ENCODE measurements at places on chromosomes 12 and 14.

DNA sequence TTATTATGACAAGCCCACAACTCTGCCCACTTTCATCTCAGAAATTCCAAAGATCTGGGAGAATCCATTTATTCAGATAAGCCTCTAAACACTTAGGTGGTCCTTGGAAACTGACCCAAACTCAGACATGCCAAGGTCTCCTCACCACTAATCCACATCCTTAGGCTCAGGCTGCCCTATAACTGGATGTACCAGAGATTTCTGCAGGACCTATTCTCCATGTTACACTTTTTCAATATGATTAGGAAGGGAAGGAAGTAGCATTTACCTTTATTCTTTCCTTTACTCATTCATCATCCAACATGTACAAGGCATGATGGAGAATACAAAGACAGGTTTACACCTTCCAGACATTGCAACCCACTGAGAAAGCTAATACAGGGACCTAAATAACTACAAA lies 145.9 kb upstream of the BMP4 start:
- no peak for DNase-seq

- no peak for DNase-seq
Observed at GRCh38 chr12:31821484-31821883, 92.7 kb upstream of the AMN1 start.

DNA sequence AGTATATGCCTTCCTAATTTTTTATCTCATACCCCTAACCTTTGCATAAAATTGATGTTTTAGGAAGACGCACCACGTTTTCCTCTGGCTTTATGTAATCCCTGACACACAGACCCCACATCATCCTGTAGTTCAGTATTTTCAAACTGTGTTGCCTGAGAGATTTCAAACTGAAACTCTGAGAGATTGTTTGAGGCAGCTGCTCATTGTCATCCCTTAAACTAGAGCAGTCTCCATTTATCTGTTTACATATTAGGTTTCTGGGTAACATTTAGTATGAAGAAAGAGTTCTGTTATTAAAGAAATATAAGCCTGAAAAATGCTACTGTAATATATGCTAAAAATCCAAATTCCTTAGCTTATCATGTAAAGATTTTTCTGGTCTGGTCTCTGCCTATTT lies 24.3 kb downstream of the MNAT1 start:
- DNase-seq, result no peak

DNA sequence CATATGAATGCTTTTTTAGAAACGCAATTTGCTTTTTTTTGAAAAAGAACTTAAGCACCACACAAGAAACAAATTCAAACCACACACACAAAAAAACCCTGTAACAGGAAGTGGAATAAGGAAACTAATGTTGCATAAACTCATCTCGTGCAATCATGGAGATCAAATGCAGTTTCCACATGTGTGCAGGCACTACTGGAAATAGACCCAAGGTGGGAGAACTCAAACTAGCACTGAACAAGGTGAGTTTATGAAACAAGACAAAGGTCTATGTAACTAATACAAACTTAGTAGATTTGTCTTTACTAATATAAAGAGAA lies 17.5 kb downstream of the NIN start:
- no peak for DNase-seq

DNA sequence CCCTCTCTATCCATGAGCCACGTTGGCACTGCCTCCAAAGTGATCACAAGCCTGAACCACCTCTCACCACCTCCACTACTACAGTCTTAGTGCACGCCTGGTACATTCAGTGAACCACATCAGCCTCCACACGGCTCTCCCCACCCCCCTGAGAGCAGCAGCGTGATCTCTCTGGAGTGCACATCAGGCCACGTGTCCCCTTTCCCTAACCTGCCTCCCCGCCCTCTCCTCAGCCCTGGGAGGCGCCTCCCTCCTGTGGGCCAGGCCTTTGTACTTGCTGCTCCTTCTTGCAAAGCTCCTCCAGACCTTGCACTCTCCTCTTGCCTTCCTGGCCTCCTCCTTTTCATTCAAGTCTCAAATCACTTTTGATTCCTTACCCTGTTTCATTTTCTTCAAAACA lies 49.8 kb downstream of the SLC6A12 start:
- no peak for DNase-seq

- no peak for DNase-seq
Observed at GRCh38 chr12:1695886-1696670, 5.2 kb downstream of the ADIPOR2 start.

DNA sequence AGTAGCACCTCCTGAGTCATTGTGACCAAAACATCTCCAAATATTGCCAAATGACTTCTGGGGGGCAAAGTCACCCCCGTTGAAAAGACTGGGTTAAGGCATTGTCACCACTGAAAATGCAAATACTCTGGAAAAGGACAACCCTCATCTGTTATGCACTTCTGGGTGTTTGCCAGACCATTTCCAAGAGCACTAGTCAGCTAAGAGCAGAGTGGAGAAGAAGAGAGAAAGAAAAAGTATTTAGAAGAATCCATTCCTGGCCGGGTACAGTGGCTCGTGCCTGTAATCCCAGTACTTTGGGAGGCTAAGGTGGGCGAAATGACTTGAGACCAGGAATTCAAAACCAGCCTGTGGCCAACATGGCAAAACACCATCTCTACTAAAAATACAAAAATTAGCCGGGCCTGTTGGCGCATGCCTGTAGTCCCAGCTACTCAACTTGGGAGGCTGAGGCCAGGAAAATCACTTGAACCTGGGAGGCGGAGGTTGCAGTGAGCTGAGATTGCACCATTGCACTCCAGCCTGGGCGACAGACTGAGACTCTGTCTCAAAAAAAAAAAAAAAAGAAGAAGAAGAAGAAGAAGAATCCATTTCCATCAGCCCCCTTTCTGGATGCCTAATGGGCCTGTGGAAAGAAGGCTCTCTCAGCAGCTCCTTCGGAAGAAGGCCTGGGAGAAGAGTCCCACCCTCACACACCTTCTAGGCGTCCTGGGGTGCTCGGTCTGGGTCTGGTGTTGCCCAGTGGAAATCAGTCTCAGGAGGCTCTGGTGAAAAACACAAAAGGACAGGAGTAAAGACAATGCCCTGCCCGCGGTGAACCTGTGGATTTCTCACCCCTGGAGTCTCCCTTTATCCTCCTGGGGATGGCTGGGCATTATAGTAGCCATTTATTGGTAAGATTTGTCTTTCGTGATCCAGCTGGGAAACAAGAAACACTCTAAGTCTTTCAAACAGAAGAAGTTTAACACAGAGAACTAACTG lies 3.5 kb upstream of the LTBR start:
- no peak for DNase-seq

GRCh38 chr14:35362911-35363374 lies 41.6 kb downstream of the NFKBIA start:
- DNase-seq, result no peak

DNA sequence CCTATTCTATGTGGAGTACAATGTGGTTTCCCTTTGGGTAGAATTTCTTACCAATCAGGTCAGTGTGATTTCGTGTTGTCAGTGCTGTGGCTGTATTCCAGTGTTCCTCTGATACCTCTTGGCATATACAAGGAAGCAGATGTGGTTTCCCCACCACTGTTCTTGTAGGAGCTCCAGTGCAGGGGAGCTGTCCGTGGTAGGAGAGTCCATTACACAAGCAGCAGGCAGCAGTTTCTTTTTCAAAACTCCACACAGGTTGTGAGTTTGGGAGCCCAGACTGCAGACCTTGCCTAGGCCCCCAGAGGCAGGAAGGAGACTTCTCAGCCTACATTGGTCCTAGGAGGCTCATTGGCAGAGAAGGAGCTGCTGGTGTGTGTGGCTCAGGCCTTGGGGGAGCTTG lies 452.8 kb downstream of the AACS start:
- no peak for DNase-seq

- DNase-seq, result no peak
Observed at GRCh38 chr12:49783917-49784676, 42.7 kb downstream of the TMBIM6 start.

- DNase-seq, result no peak
Observed at GRCh38 chr14:97005934-97006333, 208.8 kb downstream of the VRK1 start.

DNA sequence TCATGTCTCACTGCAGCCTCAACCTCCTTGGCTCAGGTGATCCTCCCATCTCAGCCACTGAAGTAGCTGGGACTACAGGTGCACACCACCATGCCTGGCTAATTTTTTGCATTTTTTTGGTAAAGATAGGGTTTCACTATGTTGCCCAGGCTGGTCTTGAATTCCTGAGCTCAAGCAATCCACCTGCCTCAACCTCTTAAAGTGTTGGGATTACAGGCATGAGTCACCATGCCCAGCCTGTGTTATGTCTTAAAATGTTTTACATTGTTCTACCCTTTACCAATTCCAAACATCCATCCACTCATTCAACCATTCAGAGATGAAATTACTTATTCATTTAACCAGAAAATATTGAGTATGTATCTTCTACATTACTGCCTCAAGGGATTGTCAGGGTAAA lies 111.6 kb upstream of the BTG1 start:
- DNase-seq, result no peak

- DNase-seq, result no peak
Observed at GRCh38 chr12:91061091-91061490, 3.3 kb upstream of the KERA start.

GRCh38 chr12:7144414-7145120 lies 14.4 kb downstream of the CLSTN3 start:
- DNase-seq, result peak; percentile 50

- DNase-seq, result peak; percentile 5
Observed at GRCh38 chr12:70330158-70330557, 35.9 kb upstream of the KCNMB4 start.

DNA sequence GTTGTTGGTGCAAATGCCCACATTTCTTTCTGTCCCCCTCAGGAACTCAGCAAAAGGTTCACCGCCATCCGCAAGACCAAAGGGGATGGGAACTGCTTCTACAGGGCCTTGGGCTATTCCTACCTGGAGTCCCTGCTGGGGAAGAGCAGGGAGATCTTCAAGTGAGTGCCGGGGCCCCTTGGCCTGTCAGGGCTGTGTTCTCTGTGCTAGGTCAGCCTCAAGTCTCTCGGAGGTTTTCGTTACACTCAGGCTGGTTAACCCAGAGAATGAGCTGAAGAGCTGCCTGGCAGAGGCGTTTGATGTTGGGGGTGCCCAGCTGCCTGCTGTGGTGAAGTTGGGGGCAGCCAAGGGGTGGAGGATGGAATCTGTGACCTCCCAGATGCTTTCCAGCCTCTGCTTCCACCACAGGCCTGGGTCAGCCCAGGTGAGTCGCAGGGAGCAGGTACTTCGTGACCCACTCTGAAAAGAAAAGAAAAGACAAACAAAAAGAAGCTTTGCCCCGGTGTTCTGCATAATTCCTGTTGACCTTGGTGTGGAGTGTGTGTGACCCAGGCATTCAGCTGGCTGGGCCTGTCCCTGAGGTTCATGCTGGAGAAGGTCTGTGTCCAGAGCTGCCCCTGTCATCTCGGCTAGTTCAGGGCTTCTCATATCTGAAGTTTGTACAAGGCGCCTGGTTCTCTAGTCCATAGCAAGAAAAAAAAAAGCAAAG lies 12.9 kb downstream of the OTUB2 start:
- DNase-seq, result no peak

GRCh38 chr12:104701756-104702155 lies 245.0 kb downstream of the CHST11 start:
- no peak for DNase-seq

GRCh38 chr12:80509781-80510556 lies 65.9 kb downstream of the PTPRQ start:
- no peak for DNase-seq

- DNase-seq, result no peak
Observed at GRCh38 chr12:114011711-114012110, 45.6 kb upstream of the RBM19 start.

- DNase-seq, result no peak
Observed at GRCh38 chr12:50824914-50825313, 17.8 kb upstream of the TMPRSS12 start.

DNA sequence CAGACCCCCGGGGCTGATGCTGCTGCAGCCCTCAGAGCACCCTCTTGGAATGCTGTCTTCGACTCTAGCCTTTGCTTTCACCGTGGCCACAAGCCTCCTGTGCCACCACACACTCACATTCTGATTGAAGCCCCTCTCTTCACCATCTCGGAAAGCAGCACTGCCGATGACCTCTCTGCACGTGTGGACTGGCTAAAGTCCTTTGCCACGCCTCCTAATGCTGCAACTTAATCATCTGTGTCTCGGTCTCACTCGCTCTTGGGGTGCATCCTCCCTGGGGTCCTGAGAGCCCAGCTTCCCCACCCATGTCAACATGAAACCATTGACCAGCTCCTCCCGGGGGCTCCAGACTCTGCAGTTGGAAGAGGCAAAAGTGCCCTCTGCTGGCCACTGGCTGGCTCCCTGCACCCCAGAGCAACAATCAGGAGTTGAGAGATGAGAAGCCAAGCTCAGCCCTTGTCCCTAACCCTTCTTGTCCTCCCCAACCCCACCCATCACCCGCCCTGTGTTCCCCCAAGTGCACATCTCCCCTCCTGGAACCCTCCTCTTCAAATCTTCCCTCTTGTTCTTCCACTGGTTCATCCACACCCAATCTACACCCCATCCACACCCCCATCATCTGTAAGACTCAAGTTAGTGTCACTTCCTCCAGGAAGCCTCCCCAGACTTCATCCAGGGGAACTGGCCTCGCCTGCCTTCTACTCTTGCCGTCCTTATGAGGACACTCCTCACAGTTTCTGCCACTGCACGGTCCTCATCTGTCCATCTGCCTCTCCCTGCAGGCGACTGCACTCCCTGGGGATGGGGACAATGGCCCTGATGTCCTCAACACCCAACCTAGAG lies 23.6 kb upstream of the FAM181A start:
- DNase-seq, result no peak

DNA sequence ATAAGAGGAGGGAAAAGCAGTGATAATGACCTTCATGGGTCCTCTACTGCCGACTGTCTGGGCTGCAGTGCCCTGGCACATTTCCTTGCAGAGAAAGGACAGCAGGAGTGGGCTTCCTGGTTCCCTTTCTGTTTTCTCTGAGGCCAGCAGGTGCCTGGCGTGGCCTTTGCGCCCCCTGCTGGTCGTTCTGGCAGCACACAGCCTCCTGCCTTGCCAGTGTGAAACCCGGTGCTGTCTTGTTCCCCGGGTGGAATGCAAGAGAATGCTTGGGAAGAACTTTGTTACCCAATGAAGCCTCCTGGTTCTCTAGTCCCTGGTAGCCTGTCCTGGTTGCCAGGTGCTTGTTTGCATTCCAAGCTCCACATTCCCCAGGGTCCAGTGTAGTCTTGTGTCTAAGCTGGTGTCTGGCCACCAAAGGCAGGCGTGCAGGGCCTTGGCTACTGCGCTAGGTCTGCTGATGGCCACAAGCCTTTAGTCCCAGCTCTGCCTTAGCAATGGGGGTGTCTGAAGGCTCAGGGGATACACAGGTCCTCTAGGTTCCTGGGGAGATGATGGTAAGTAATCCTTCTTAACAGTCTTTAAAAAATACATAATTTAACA lies 1392.4 kb upstream of the TMEM132C start:
- DNase-seq, result peak; percentile 47

DNA sequence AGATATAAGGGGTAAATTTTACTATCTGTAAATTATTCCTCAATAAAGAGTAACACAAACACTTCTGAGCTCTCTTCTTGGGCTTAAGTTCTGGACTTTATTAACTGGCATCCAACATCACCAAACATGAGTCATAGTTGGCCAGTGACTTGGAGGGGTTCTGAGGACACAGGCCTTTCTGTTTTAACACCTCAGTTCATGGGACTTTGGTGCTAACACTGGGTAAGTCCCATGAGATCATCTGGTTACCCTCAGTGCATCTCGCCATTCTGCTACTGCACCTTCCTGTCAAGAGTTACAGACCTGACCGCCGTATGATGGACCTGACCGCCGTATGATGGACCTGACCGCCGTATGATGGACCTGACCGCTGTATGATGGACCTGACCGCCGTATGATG lies 9.9 kb downstream of the SLC15A4 start:
- DNase-seq, result no peak

GRCh38 chr14:21101802-21102413 lies 1.0 kb downstream of the TMEM253 start:
- DNase-seq, result peak; percentile 28

GRCh38 chr14:74980731-74981461 lies 21.8 kb upstream of the EIF2B2 start:
- DNase-seq, result no peak
